Natural killer cell treated with Interleukin-12 subunit alpha and Interleukin-12 subunit beta and Interleukin-15 and Interleukin-18, amount 100 ng/mL, for 72 hours (primary cell): ENCODE measurements at places on chromosomes 16 and 17. TPM values are rescaled to one million over a fixed set of nuclear protein-coding genes. Genes with fewer than 3 reads are reported as not detected.
A peak's percentile ranks its signal among the peaks of the same experiment; 100 is the strongest.

DNA sequence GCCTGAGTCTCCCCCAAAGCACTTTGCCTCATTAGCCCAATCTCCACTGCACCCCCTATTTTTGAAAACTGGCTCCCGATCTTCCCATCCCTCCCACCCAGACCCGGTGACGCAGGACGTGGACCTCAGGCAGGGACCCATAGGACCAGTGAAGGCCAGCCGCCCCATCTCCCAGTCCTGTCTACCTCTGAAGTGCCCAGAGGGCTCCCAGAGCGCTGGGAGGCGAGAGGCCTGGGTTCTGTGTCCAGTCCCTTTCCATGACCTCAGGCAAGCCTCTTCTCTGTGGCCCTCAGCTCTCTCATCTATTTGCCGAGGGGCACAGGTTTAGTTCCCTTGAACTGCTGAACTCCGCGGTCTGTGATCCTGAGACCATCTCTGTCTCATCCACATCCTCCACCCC is 714 bp downstream of the TNS4 start:
- no peak for DNase-seq

GRCh38 chr16:66470556-66470955 is 43.5 kb downstream of the BEAN1 start:
- DNase-seq, result no peak

KRTAP4-4 gene
- not detected for total RNA-seq

RASL10B gene
- total RNA-seq, result not detected

- DNase-seq, result no peak
These were observed 756.0 kb upstream of the RBFOX1 start for GRCh38 chr16:6576606-6577005.

DNA sequence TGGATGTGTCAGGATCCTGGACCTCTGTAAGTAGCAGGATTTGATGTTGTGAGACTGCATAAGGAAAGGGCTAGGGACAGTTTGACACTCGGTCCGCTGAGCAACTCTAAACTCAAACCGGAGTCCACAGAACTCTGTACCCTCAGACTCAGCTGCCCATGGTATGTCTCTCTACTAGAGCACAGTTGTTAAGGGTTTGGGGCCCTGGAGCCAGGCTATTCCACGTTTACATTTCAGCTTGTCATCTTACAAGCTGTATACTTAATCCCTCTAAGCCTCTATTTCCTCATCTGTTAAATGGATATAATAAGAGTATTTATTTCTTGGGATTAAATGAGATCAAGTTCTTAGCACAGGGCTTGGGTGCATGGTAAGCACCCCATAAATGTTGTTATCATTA is 27.9 kb downstream of the HOXB1 start:
- DNase-seq, result no peak

RBFOX1 gene
- total RNA-seq, result not detected

CLDN7 gene
- 1.1 TPM for total RNA-seq

- no peak for DNase-seq
These were observed 119.8 kb downstream of the HIC1 start for GRCh38 chr17:2174468-2175293.

DNA sequence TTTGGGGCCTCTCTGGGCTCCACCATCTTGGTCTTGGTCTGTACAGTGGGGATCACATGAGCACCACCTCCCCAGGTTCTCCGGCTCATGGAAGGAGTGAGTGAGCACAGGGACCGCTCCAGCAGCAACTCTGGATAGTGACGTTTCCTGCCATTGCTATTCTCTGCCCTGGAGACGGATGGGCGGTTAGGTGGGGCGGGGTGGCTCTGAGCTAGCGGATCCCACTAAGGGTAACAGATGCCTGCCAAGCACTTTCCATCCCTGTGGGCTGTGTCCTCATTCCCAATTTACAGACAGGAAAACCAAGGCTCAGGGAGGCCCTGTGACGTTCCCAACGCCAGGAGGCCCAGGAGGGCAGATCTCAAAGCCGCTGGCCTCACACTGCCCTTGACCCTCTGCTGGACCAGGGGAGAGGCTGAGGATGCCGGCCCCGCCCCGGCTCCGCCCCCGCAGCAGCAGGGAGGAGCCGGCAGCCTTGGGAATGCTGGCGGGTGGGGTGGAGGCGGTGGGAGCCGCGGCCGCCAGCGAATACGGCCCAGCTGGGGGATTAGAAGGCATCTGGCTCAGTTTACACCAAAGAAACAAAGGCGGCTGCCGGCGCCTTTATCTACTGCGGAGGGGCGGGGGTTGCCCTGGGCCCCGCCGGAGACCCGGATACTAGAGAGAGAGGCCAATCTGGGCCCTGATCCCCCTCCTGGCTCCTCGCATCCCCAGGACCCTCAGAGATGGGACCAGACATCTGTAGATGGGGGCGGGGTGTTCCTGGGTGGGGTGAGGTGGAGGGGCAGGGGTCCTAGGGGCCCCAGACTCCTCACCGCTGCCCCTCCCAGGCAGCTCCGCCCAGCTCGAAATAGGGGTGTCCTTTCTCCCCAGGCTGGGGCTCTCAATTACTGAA is 122.3 kb upstream of the CIBAR2 start:
- DNase-seq, result no peak

- DNase-seq, result no peak
These were observed 10.9 kb downstream of the RBBP6 start for GRCh38 chr16:24550295-24550694.

DNA sequence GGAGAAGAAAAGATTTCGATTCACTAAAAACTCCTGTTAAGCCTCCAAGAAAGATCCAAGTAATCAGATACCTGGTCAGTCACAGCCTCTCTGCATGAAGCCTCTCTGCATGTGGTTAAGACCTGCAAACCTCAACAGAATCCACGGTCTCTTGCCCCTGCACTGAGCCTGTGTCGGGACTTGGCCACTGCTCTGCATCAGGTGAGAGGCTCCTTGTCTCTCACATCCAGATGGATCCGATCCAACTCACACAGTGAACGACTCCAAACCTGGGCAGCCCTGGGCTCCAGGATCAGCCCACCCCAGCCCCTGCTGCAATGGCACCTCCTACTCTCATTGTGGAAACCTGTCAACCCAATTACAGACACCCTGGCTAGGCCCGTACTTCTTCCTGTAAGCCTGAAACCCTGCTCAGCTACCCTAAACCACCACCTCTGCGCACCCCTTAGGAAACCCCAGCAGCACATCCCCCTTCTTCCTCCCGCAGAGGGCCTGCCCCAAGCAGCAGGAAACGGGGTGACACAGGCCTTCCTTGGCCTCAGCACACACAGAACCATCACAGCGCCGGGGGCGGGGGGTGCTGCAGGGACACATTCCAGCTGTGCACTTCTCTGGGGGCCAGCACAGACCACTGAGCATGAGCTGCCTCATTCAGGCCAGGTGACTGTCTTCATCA is 129.5 kb downstream of the ANKRD11 start:
- peak; percentile 92 for DNase-seq

DNA sequence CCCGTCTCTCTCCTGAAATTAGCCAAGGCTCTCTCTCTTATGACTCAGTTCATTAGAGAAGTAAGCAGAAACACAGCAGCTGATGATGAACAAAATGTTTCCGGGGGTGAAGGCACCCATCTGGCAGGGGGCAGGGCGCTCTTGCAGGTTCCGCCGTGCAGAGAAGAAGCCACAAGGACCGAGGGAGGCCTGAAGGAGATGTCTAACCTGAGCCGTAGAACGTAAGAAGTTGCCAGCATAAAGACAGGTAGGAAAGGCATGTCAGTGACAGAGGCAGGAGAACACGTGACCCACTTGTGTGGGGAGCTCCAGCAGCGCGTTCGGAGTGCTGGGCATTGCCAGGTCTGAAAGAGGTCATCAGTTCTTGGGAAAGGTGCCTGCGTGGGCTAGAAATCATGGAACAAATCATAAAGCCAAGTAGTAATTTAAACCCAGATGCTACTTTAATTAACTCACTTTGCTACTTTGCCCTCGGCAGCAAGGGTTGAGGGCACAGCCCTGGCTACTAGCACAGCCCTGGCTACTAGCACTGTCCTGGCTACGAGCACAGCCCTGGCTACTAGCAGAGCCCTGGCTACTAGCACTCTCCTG is 198.6 kb downstream of the RPTOR start:
- DNase-seq, result no peak

AURKB gene
- 90.2 TPM for total RNA-seq

TCAP gene
- 2.5 TPM for total RNA-seq
